ENCODE measurements at places on chromosomes 7 and 10.

DNA sequence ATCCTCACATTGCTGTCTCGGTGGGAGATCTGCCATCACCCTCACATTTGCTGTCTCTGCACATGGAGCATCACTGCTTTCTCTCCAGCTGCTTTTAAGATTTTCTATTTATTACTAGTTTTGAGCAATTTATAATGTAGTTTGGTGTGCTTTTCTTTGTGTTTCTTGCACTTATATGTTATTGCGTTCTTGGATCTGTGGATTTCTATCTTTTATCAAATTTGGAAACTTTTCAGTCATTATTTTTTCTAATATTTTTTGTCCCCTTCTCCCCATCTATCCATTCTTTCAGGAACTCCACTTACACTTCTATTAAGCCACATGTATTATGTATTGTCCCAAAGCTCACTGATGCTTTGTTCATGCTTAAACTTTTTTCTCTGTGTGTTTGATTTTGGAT lies 108.9 kb downstream of the FOXL3 start:
- DNase-seq: no peak

DNA sequence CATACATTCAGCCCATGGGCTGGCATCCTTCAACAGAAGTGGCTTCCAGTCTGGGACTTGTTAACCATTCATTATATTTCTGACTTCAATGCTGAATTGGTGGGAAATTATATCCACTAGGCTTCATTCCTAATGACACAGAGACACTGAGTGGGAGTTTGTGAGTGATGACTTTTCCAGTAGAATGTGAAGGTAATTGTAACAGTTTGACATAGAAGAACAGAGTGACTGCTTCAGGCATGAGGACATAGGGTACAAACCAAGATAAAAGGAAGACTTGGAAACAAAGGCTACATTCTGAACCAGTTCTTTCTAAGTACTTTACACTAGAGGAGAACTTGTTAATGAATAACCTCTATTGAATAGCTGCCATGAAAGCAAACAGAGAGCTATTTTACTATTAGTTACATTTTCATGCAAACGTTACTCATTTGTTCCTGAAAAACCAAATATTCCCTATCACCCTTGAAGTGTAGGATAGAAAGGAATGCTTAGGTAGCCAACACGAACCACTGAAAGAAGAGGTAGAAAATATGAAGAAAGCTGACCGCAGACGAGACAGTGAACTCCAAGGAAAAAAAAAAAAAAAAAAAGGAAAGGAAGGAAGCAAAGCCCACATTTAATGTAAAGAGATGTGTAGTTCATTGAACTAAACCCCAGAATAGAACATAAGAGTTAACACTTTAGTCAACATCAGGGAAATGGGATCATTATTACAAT lies 237.0 kb upstream of the SEMA3C start:
- DNase-seq: no peak

- DNase-seq: no peak
Measured at GRCh38 chr7:54831644-54832095, 72.7 kb upstream of the SEC61G start.

GRCh38 chr10:131880016-131880590 lies 20.7 kb upstream of the PPP2R2D start:
- no peak for DNase-seq

DNA sequence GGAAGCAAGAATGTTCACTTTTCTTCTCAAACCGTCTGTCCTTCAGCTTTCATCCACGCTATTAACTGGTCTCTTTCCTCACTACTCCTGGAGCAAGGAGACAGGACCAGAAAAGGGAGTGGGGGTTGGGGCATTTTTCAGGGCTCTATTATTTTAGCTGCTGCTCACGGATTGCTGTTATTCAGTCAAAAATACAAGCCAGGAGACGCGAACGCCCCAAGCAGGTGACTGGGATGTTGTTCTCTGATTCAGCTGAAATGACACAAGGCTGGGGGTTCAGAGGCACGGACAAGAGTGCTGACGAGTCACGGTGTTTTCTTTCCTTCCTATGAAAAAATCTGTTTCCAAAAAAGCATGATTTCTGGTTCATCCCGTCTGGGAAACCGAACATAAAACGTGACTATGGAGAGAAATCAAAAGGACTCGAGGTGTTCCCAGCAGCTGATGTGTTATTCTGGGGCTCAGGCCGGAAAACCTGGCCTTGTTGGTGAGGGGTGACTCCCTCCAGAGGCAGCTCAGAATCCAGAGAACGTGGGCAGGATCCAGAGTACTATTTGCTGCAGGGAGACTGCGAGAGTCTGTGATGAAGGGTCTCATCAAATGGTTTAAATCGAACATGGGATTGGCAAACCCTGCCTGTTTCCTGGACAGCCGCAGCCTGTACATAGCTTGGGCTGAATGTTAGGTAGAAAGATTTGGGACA lies 3.5 kb upstream of the INHBA start:
- DNase-seq: no peak

- no peak for DNase-seq
Measured at GRCh38 chr7:47953822-47954221, 5.6 kb upstream of the PKD1L1 start.

GRCh38 chr10:113045147-113046055 lies 95.4 kb downstream of the TCF7L2 start:
- no peak for DNase-seq

GRCh38 chr10:48490571-48490940 lies 114.3 kb downstream of the ARHGAP22 start:
- DNase-seq: no peak

DNA sequence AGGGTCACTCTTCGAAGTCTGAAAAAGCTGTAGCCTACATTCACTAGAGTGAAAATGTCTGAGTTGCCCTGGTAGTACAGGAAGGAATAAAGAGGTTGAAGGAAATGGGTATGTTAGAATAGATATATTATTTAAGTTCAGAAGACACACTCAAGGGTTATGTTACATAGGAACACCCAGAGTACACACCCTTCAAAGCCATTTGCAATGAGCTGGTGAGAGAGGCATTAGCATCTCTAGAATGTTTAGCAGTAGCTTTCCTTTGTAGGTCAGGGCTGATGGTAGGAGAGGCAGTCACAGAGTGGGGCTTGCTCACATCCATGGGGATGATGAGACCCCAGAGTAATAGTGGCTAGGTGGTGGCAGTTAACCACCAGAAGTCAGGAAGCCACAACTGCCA lies 221.2 kb downstream of the SLC25A13 start:
- no peak for DNase-seq

DNA sequence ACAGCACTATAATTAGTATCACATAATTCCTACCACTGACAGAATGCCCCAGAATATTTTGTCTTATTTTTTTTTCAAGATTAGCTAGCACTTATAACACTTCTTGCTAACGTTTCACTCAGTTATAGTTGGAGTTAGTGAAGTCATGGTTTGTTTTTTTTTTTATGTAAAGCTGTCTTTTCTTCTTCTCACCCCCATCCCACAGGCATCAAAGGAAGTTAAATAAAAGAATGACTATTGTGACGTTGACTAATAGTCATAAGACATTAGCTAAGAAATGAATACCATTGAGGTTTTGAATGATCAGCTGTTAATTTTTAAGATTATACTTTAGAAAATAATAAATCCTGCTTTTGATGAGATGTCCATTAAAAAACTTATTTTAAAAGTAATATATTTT lies 498.3 kb downstream of the GFRA1 start:
- DNase-seq: no peak

- no peak for DNase-seq
Measured at GRCh38 chr7:115087437-115087836, 165.5 kb downstream of the MDFIC start.

DNA sequence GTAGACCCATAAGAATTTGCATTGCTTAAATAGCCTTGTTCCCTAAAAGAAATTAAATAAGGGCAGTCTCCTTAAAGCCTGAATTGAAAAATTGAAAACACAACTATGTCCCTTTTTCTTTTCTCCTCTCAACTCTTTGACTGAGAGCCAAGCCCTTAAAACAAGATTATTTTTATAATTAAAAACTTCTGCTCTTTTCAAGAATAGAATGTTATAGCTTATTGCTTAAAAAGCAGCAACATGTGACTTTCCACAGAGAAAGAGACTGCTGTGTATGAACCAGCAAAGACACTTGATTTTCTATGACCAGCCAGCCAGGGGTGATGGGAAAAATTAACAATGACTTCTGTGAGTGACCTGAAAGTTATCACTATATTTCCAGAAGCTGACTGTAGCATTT lies 295.2 kb upstream of the CELF2 start:
- no peak for DNase-seq

DNA sequence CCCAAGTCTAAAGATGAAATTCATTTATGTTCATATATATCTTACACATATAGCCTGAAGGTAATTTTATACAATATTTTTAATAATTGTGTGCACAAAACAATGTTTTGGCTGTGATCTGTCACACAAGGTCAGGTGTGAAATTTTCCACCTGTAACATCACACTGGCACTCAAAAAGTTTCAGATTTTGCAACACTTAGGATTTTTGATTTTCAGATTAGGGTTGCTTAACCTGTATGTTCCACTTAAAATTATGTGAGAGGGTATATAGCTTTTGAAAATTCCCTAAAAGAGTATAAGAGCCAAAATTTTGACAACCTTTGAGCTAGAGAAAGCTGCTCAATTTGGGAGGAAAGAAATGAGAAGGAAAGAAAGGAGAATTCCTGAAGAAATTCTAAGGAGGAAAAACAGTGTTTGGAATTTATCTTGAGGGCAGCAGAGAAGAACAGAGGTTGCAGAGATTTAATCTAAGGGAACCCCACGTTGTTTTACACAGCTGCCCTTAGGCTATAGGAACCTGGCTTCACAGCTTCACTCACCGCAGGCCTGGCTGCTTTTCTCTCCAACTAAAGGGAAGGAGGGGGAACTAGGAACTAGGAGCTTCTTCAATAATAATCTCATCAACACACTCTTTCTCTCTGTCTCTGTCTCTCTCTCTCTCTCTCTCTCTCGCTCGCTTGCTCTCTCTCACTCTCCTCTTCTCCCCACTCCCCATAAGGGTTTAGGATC lies 8.5 kb downstream of the VOPP1 start:
- DNase-seq: no peak

DNA sequence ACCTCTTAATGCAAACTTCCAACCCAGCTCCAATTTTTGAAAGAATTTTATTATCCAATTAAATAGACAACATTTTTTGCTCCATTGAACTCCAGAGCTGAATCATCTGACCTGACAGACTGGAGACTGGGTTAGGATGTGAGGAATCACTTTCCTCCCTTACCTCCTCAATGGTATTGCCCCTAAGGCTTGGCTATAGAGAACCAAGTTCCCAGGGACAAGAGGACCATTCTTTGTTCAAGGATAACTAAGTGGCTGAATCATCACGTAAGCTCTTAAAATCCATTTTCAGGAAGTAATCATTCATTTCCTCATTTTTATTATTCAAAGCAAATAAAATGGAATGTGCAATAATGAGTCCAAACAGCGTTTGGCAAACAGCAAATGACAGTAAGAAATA lies 335.1 kb downstream of the GATA3 start:
- no peak for DNase-seq

- DNase-seq: peak; percentile 83
Measured at GRCh38 chr10:31707093-31708039, 221.3 kb downstream of the ARHGAP12 start.

DNA sequence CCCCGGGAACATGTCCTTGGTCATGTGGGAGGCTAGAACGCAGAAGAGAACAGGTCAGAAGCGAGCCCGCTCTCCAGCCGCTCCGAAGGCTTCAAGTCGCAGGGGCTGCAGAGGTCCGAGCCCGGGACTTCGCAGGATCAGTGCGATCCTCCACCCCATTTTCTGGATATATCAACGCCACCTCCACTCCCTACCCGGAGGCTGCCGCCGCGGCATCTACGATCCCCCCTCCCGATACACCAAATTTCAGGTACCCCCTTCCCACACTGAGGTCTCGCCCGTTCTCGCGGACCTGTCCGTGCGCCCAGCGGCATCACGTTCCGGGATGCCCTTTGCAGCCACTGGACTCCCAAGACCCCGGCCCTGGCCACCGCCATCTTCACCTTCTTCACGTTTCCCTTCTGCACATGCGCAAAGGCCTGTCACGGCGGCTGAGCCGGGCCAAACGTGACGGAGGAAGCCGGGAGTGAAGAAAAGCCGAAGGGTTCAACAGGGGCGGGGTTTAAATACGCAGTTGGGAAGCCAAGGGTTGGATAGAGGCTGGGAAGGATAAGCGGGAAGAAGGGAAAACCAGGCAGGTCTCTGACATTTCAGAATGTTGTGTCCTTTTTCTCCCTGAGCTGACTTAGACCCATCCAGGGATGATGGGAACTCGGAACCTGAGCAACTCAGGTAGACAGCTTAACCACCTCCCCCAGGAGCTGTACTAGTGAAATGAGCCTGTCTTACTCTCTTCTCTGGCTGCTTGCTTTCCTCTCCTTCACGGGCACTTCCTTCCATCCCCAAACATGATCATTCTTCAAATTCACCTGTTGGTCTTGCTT lies at the start of gene NDUFB8:
Gene NDUFB8 (minus strand): TSS at position 397 of the 824 bp plus-strand sequence. CDS start 20 bp downstream, at position 377.
- DNase-seq: peak; percentile 89

DNA sequence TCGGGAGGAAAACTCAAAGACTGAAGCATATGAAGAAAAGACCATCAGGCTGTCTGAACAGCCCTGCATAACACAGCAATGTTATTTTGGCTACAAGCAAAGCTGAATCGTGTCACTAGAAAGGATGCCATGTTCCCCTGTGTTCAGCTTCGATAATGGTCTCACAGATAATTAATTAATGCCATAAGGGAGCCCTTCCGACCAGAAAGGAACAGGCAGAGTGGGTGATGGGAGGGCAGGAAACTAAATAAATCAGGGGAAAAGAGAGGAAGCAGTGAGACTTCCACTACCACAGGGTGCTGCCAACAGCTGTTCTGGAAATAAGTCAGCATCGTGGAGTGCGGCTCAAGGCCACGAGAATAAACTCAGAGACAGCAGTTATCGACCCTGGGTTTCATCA lies 3.2 kb downstream of the PTPRN2 start:
- no peak for DNase-seq

GRCh38 chr10:34615770-34616169 lies 199.3 kb downstream of the PARD3 start:
- DNase-seq: no peak

DNA sequence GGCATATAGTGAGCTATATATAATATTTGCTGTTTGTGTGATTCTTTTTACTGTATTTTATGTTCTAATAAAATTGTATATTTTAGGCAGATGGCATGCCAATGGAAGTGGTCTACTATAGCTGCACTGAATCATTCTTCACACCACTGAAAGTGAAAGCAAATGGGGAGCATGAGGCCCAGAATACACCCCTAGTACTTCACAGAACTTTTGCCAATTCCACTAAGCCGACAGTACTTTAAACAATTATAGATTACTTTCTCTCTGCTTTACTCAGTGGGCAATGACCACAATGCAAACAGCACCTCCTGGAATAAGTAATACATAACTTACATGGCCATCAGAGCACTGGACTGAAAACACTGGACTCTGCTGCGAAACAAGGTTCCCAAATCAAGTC lies 70.2 kb downstream of the ANKRD26 start:
- DNase-seq: peak; percentile 63

DNA sequence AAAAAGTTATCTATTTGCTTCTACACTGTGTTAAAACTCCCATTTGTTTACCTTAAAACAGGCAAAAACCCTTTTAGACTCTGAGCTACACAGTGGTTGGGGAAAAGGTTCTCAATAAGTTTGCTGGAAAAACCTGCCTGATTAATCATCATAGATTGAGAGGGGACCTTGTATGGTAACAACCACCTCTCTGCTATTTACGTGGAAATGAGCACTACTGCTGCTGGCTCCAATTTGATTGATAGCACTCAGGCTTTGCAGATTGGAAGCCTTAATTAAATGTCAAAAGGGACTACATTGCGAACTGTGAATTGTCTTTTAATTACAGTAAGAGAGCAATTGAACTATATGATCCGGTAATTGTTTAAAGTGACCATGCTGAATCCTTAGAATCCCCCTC lies 119.0 kb upstream of the IMMP2L start:
- no peak for DNase-seq
